ENCODE measurements at places on chromosomes 1 and 21. TPM values are rescaled to one million over a fixed set of nuclear protein-coding genes. Genes with fewer than 3 reads are reported as not detected.

The CFHR1 gene
- not detected for total RNA-seq

DNA sequence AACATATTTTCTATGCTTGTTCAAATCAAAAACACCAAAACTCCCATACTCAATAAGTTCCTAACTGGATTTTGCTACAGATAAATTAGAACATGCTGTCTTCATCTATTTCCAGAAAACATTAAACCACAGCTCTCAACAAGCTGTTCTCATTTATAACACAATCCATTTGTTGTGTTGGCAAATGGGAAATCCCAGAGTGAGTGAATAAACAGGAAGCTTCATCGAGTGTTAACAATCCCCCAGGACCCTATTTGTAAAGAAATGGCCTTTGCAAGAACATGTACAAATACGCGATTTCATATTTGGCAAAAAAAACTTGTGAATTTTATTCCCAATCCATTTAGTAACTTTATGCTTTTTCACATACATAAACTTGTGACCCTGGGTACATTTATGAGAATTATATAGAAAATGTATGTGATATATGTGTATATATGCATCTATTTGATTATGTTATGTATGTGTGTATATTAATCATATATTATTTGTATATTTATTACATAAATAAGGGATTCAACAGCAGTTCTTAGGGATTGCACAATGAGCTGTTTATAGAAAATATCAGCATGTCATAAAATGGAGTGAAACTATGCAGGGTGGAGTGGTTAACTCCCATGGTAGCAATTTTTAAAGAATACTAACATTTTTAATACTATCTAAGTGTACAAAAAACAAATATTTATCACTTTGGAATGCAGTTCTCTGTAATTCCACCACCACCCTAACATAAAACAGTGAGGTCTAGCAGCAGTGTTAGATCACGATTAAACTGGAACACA, 160.0 kb downstream of the NEGR1 start:
- no peak for DNase-seq

- no peak for DNase-seq
These were observed 12.9 kb upstream of the TNN start for GRCh38 chr1:175054736-175055135.

DNA sequence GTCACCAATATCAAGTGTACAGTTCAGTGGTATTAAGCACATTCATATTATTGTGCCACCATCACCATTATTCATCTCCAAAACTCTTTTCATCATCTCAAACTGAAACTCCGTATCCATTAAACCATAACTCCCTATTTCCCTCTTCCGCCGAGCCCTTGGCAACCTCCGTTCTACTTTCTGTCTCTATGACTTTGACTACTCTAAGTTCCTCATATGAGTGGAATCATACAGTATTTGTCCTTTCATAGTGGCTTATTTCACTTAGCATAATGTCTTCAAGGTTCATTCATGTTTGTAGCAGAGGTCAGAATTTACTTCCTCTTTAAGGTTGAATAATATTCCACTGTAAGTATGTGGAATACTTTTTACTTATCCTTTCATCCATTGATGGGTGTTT, 21.7 kb downstream of the SELP start:
- no peak for DNase-seq

The LCE1E gene
- not detected for total RNA-seq

The CD247 gene
- 1.5 TPM for total RNA-seq

The RSPO1 gene
- total RNA-seq = 0.93 TPM

GRCh38 chr1:154419620-154420571, 14.8 kb downstream of the IL6R start:
- no peak for DNase-seq

- peak; percentile 98 for DNase-seq
These were observed 50.9 kb downstream of the HTR6 start for GRCh38 chr1:19715334-19716203.

DNA sequence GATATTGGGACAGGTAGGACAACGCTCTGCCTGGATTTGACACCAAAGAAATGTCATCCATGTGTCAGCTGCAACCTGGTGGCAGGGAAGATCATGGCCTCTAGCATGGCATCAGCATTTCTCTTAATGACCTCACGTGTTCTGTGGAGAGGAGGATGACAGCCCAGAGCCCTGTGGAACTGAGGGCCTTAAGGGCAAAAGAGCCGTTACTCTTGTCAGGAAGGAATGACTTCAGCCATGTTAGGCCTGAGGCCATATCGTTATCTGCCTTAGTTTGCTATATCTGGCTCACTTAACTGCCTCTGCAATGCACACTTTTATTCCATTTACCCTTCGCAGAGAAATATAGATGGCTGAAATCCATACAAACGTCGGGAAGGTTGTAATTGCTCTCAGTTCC, 83.2 kb upstream of the PBX1 start:
- no peak for DNase-seq

The RAB42 gene
- 2.2 TPM for total RNA-seq

DNA sequence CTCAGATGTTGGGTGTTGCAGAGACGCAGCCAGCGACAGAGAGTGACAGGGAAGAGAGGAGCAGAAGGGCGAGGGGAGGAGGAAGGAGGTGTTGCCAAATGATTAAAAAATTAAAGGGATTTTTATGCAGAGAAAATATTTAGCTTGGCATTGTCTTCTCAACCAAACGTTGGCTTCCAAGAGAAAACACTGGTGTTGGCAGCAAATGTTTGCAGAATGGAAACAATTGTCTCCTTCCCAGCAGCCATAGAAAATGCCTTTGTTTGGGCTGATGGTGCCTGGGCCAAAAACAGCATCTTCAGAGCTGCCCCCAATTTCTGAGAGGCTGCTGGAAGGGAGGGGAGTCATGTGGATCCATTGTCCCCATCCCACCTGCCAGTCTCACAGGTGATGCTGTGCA, 29.7 kb upstream of the GRIK3 start:
- no peak for DNase-seq

All from neural progenitor cell (in vitro differentiated cells).